Naive thymus-derived CD8-positive, alpha-beta T cell (primary cell): ENCODE measurements at places on chromosomes 5 and 9. TPM values are rescaled to one million over a fixed set of nuclear protein-coding genes. Genes with fewer than 3 reads are reported as not detected.

- DNase-seq = no peak
Observed at GRCh38 chr9:115964710-115965347, 188.8 kb upstream of the PAPPA start.

GRCh38 chr5:123743990-123744583 is 232.1 kb downstream of the CSNK1G3 start:
- DNase-seq = no peak

DNA sequence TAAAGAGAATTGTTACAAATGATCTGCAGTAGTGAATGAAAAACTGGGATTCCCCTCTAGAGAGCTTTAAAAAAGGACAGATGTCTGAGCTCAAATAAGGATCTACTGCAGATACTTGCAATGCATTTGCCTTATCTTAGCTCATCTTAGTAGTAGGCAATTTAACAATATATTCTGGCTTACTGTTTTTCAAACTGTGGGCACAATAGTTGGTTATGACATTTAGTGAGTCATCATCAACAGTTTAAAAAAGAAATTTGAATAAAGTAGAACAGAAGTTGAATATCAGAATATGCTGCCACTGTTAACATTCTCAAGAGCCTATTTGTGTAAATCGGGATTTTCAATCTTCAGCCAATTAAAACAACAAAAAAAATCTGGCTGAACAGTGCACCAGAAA is 6.7 kb upstream of the CAST start:
- DNase-seq = no peak

GRCh38 chr9:34370970-34371880 is 5.5 kb downstream of the MYORG start:
- DNase-seq = no peak

- no peak for DNase-seq
Observed at GRCh38 chr9:37289631-37290030, 132.9 kb upstream of the GRHPR start.

DNA sequence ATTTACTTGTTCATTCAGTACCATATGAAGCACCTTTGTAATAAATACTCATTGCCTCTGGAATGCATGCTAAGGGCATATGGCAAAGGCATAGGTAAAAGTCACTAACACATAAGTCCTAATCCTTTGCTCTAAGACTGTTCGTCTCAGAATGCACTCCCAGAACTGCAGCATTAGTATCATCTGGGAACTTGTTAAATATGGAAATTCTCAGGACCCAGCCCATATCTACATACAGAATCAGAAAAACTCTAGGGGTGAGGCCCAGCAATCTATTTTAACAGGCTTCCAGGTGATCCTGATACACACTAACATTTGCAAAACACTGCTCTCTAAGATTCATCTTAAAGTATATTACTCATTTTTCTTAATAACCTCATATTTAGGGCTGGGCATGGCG is 113.8 kb upstream of the CDH6 start:
- no peak for DNase-seq

DNA sequence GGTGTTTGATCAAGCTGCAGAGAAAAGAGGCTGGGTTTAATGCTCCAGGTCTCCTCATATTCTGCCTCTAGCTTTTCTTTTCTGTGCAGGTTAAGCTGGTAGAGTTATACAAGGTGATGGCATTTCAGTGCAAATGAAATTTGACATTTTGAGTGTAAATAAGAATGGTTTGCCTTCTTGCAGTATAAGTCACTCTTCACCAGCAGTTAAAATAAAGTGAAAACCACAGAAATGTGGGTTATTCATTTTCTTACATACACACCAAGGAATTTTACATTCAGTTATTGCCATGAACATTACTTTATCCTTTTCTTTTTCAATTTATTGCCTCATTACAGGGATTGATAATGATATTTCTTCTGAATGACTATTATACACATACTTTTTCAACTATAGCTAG is 337.5 kb upstream of the PCSK5 start:
- DNase-seq = no peak

GRCh38 chr5:77418601-77419581 is 73.2 kb downstream of the WDR41 start:
- DNase-seq = no peak

- no peak for DNase-seq
Observed at GRCh38 chr5:78449103-78449502, 88.7 kb downstream of the SCAMP1 start.

DNA sequence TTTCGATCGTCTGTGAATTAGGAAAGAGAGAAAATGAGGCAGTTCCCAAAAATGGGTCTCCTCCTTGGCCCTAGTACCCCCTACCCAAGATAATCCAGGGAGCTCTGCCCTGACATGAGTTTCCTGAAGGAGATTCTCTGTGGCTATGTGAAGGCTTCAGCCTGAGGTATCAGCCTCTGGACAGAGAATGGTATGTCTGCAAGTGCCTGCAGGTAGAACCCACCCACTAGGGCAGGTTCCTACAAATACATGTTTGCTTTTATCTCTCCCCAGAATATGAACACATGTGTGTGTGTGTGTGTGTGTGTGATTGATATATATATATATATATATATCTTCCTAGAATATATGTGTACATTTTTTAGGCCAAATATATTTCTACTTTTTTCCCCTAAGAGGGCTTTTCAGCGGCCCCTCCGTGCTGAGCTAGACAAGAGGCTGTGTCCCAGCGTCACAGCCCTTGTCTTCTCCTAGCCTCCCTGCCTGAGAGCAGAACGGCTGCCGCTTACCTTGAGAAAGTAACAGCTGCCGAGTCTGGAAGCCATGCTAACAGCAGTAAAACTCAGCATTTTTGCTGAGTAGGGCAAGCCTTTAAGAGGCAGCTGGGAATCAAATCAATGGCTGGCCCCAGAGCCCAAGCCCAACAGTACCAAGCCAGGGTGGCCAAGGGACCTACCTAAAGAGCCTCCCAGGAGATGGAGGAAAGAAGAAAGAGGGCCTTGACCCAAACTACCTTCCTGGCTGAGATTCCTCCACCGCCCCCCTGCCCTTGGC is 2.1 kb downstream of the BRINP1 start:
- no peak for DNase-seq

GRCh38 chr5:173016598-173017046 is 33.1 kb downstream of the ATP6V0E1 start:
- no peak for DNase-seq

DNA sequence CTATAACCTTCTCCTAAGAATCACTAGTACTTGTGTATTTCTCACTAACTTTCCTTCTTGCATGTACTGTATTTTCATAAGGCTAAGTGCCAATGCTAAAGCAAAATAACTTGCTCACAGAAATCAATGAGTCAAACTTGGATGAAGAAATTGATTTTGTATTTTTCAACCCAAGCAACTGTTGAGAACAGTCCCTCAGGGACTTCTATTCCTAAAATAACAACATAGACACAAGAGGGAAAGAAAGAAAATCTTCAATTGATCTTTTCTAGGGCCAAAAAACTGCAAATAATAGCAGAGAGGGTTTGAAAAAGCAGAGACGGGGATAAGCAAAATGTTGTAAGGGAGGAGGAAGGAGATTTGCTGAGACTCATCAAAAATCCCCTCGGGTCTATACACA is 69.8 kb downstream of the HABP4 start:
- no peak for DNase-seq

DNA sequence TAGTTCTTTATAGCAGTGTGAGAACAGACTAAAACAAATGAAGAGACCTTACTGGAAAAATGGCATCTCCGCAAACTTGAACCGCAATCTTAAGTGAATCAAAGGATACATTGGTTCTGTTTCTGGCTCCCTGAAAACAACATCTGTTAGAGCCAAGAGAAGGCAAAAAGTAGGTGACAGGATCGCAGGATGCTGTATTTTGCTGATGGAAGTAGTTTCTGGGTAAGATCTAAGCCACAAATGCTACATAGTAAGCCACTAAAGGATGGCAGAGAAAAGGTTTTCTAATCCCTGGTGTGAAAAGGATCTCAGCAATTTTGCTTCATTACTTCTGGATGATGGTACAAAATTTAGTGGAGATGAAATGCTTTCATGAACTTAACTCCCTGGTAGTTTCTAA is 63.3 kb upstream of the HTR4 start:
- no peak for DNase-seq

DNA sequence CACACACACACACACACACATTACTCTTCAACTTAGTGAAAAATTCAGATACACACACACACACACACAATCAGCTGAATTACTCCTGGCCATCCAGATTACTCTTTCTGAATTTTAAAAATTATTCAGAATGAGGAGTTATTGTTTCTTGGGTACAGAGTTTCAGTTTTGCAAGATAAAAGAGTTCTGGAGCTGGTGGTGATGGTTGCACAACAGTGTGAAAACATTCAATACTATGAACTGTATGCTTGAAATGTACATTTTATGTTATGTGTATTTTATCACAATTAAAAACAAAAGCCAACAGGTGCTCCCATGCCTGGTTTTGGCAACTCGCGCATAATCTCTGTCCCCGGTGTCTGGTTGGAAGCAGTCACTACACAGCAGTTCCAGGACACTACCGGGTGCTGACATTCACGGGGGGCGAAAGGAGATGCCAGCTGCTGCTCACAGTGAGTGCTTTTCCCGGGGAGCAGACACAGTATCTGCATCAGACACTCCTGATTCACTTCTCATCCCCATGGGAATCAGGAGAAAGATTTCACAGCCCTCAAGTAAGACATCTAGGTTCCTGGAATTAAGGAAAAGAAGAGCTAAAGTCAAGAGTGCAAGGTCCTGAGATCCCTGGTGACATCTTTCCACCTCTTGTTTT is 55.7 kb downstream of the LHFPL2 start:
- no peak for DNase-seq

GRCh38 chr5:163503106-163504078 is 2.0 kb upstream of the MAT2B start:
- DNase-seq = peak; percentile 9

DNA sequence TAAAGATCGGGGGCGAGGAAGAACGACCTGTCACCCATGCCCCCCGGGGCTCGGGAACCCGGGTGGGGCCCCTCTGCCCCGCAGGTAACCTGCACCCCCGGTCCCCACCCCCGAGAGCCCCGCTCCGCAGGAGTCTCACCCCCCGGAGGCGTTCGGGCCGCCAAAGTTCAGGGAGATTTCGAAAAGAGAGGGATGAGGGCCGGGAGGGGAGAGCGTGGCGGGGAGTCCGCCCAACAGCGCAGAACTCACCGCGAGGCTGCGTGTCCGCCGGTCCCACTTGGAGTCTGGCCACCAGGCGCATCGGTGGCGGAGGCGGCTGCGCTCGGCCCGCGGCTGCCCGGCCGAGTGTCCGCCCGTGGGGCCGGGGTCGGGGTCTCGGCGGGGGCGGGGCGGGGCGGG is at the start of gene PHF19:
Gene PHF19, minus strand, starts transcription at position 347 of the 399 bp plus-strand sequence. CDS start 2,447 bp downstream, outside the sequence.
- no peak for DNase-seq

- peak; percentile 88 for DNase-seq
Observed at GRCh38 chr9:133144142-133144903, 19.4 kb downstream of the GBGT1 start.

GRCh38 chr9:120894321-120895148 is 17.5 kb upstream of the PHF19 start:
- no peak for DNase-seq

- DNase-seq = no peak
Observed at GRCh38 chr5:94776167-94776566, 157.7 kb downstream of the SLF1 start.

- DNase-seq = no peak
Observed at GRCh38 chr5:15966651-15967050, 212.9 kb downstream of the MARCHF11 start.

DNA sequence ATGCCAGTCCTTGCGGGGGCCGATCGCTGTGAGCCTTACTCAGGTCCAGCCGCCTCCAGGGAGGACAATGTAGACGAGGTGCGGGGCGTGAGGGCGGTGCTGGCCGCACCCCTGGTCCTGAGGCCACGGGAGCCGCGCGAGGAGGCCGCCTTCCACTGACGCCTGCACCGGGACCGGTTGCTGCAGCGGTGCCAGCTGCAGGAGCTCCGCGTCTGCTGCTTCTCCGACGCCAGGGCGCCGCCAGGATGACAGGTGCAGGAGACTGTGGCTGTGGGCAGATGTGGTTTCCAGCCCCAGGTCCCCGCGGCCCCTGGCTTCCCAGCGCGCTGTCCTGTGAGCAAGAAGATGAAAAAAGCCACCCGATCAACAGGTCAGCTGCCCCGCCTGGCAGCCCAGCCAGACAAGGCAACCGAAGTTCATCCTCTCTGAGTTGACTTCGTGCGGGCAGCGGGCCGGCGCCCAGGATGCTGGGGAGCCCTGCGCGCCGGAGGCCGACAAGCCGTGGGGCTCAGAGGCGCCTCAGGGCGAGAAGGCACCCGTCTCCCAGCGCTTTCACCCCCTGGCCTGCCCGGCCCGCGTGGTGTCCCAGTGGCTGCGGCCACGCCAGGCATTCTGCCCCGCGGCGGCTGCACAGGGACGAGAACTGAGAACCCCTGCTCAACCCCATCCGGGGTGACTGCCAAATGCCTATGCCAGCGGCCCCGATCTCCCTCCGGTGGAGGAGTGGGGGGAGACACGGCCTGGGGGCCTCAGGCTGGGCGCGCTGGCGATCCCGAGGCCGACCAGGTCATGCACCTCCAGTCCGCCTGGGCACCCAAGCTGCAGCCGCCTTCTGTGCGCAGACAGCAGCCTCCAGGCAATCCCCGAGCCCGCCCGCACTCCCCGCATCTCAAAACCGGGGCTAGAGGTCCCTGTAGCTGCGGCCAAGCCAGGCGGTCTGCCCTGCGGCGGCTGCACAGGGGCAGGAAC is 43.4 kb upstream of the BICD2 start:
- peak; percentile 63 for DNase-seq

DNA sequence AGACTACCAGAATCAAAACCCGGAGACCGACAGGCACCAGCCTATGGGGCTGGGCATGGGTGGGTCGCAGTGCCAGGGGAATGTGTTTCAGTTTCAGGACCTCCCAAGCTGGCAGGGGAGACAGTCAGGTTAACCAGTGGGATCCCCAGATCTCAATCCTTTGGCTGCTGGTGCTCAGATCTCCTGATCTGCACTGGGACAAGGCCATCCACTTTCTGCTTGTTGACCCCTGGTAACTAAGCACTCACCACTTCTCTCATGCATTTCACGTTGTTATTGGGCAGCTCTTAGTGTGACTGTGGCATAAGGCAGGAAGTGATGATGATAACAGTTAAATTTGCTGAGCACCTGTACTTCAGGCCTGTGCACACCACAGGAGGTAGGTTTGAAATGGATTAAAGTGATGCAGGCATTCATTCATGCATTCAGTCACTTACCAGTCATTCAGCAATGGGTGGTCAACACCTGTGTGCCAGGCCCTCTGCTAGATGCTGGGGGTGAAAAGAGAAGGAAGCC is 42.1 kb upstream of the STXBP1 start:
- peak; percentile 20 for DNase-seq

Gene CCL21
- not detected for total RNA-seq

Gene IL31RA
- total RNA-seq = not detected

Gene SPATA31A3
- total RNA-seq = not detected

Gene SMIM32
- total RNA-seq = not detected

Gene TBC1D13
- 36.3 TPM for total RNA-seq

Gene OR4F3
- not detected for total RNA-seq

Gene CTXN3
- not detected for total RNA-seq

Gene NOL8
- 105 TPM for total RNA-seq

Gene CREBRF
- total RNA-seq = 111 TPM

Gene AQP3
- 71.6 TPM for total RNA-seq

Gene PLGRKT
- 19.0 TPM for total RNA-seq
